ENCODE measurements at places on chromosomes 6 and 20.

DNA sequence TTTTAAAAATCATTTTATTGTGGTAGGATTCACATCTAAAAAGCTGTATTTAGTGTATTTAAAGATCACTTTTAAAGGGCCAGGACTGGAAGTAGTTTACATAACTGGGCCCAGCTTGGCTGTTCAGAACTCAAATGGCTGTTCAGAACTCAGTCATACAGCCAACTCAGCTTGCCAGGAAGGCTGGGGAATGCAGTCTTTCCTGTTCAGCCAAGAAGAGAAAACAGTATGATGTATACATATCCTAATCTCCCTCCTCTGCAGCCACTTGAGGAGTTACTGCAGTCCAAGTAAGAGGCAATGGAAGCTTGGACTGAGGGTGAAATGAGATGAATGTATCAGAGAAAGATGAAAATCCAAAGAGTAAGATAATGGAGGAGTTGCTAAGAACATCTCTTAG, 24.6 kb downstream of the DSTN start:
- no peak for DNase-seq

DNA sequence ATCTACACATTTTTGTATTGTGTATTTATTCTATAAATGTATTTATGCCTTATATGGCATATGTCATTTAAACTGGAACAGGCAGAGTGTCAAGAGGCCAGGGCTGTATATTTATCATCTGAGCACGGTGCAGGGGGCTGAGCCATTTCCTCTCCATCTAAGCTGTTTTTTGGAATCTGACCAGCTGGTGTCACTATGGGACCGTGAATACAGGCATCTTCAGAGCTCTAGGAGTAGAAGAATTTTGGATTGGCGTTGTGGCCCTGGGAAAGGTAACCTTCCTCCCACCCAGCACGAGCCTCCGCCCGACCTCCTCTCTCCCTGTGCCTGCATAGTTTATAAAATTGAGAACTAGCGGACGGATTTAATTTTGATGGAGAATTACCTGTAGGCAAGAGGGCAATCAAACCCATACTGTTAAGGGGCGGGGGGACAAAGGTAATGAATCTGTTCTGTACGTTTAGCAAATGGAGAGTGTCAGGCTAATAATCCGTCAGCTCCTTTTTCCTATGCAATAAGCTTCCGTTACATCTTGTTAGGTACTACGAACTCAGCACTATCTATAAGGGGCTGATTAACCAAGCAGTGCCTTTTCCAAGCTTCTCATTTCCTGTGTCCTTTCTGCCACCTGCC, 29.0 kb upstream of the EEF1E1 start:
- DNase-seq, result peak; percentile 42

GRCh38 chr20:41627001-41627495, 8.9 kb upstream of the CHD6 start:
- no peak for DNase-seq

GRCh38 chr6:19723545-19723944, 113.6 kb upstream of the ID4 start:
- DNase-seq, result no peak

GRCh38 chr6:85464722-85465150, 14.9 kb downstream of the NT5E start:
- DNase-seq, result no peak

Measured in DND-41 (cell line).